ENCODE measurements at places on chromosomes 5 and 9. TPM values are rescaled to one million over a fixed set of nuclear protein-coding genes. Genes with fewer than 3 reads are reported as not detected.

SLC24A2 gene
- not detected for total RNA-seq

C9orf153 gene
- total RNA-seq: 0.98 TPM

FOXD4 gene
- 0.26 TPM for total RNA-seq

RLN1 gene
- total RNA-seq: not detected

Measured in SK-MEL-5 (cell line).